Calu3 (cell line): ENCODE measurements at places on chromosomes 1 and 21. TPM values are rescaled to one million over a fixed set of nuclear protein-coding genes. Genes with fewer than 3 reads are reported as not detected.
A peak's percentile ranks its signal among the peaks of the same experiment; 100 is the strongest.

DNA sequence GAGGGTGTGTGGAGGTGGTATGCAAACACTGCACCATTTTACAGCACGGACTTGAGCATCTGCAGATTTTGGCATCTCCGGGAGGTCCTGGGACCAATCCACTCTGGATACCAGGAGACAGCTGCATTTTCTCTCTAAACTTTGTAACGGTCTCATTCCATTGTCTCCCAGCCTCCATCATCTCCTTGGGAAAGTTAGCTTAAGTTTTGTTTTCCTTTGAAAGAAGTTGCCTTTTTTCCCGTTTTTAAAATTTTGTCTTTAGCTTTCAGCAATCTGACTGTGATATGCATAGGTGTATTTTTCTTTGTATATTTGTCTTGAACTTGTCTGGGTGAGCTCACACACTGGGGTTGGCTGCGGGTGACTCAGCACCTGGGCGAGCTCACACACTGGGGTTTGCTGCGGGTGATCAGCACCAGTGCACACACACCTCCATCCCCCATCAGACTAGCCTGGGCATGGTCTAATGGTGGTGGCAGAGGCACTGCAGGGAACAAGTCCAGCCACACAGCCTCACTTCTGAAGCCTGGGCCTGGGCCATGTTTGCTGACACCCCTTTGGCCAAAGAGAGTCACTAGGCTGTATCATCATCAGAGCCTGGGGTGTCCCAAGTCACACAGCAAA is 32.1 kb upstream of the COL18A1 start:
- peak; percentile 23 for DNase-seq

DNA sequence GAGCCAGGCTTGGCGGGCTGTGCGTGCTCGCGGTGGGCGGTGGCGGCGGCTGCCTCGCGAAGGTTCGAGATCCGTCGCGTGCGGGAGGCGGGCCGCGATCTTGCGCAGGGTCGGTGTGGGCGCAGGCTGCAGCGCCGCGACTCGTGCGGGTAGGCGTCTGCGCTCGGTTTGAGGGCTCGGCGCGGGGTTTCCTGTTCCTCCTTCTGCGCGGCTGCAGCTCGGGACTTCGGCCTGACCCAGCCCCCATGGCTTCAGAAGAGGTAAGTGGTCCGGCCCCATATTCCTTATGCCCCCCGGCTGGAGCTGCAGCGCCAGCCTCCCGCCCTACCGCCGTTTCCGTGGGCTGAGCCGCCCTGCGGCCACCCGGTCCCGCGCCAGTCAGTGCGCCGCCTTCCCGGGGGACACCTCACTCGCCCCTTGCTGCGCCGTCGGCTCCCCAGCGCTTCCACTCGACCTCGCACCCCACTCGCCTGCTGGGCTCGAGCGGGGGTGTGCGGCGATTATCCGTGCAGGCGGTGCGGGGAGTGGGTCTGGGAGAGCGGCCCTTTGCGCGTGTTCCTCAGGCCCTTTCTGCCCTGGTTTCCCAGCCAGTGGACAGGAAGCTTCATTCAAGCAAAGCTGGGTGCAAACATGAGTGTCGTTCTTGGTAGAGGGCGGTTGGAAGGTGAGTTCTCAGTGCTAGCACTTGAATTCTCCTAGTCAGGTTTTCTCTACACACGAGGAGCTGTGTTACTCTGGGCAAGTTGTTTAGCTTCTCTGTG is at the start of gene CACYBP:
Gene CACYBP, plus strand, starts transcription at position 12 of the 761 bp plus-strand sequence. Its CDS starts 234 bp downstream, at position 246.
- no peak for DNase-seq

DNA sequence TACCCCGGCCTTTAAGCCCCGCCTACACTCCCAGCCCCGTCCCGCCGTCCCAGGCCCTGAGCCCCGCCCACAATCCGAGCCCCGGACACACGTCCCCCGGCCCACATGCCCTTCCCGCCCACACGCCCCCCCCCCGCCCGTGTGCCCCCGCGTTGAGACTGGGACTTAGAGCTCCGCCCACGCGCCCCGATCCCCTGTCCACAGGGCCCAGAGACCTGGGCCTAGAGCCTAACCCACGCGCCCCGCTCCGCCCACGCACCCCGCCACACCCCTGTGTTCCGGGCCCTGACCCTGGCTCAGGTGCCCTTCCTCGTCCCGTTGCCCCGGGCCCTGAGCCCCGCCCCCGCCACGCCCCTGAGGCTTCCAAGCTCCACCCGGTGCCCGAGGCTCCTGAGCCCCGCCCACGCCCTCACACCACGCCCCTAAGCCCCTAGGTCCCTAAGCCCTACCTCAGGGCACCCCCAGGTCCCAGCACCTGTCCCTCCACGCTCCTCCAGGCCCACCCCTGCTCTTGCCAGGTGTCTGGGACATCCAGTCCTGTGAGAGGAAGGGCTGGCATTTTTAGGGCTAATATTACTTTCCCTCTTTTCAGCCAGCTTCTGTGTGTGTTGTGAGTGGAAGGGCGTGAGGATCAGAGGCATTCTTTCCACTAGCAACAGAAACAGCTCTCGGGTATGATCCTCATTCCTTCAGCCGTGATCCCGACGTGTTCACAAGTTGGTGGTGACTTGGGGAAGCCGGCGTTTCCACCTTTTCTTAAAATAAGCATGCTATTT is 552 bp upstream of the GPR157 start:
- DNase-seq, result peak; percentile 88

GRCh38 chr1:85445906-85446305 is 19.1 kb downstream of the DDAH1 start:
- DNase-seq, result no peak

Gene LORICRIN
- total RNA-seq, result not detected in 2 replicates

DNA sequence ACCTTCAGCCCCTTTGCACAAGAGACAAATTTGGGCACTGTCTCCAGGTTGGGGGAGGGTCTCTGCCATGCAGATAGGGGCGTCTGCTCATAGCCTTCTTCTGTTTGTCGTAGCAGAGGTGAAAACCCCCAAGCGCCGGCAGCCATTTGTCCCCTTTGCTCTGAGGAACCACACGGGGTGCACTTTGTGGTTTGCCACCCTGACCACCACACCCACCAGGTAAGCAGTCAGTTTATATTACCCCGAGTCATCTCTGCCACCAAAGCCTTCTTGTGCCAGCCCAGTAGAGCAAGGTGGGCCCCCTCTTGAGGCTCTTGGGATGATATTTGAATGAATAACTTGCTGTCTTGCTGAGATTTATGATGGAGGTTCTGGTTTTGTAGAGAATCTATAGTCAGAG is 111.8 kb downstream of the VPS13D start:
- no peak for DNase-seq

- no peak for DNase-seq
These were observed 16.6 kb upstream of the DISP3 start for GRCh38 chr1:11462224-11462923.

DNA sequence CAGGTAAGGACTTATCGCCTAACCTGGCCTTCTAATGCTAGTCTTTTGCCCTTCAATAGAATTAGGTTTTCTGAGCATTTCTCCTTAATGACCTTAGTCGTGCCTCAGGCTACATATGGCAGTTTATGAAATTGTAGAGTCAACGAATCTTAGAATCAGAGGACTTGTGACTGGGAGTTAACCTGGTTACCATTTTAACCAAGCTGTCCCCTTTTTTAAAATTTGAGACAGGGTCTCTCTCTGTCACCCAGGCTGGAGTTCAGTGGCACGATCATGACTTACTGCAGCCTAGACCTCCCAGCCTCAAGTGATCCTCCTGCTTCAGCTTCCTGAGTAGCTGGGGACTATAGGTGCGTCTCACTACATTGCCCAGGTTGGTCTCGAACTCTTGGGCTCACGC is 53.5 kb upstream of the DMRTB1 start:
- no peak for DNase-seq

DNA sequence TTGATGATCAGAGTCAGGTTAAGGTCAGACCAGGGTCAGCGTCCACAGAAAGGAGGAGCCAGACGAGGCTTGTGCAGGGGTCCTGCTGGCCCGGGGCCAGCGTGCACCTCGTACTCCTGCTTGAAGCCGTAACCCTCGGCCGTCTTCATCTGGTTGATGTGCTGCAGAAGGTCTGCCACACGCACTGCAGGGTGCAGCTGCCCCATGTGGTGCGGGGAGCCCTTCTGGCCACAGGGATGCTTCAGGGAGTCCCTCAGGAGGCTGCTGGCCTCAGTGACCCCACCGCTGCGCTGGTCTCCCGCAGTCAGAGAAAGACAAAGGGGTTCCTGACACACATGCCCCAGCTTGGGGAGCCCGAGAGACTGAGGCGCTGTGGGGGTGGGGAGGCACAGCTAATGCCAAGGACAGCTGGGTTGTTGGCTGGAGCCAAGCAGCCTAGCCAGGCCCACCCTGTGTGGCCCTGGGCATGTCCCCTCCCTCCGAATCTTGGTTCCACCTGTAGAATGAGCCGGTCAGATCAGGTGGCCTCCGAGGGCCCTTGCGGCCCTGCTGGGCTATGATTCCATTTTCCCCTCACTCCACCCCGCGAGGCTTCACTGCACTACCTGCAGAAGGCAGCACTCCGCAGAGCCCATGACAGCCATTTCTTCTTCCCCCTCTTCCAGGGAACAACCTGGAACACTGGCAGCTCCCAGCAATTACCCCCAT is 251.9 kb downstream of the PTPRU start:
- no peak for DNase-seq

DNA sequence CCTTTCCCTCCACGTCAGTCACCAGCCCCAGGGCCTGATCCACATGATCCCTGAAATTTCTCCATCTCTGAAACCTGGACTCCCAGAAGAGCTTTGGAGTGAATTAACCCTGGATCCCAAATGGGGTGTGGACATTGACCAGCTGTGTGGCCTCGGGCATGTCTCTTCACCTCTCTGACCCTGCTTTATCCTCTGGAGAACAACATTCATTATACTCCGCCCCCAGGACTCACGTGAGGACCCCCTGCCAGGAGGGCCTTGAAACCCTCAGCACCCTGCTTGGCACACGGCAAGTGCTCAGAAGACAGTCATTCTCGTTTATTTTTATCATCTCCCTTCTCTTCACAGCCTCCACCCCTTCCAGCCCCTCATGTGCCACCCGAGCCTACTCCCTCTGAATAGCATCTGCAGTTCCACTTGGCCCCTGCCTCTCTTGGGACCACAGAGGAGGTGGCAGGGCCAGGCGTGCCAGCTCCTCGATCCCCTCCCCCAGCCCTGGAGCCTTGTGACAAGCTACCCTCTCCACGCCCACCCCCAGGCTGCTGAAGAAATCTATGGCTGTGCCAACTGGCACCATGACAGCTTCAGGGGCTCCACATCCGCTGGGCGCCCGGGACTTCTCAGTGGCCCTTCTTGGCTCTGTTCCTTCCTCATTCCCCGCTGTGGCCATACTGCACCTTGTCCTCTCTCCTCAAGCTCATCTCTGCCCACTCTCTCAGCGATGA is 18.0 kb downstream of the ADGRB2 start:
- DNase-seq, result no peak

Gene OVAAL
- not detected in 2 replicates for total RNA-seq

Gene RGS1
- not detected in 2 replicates for total RNA-seq

DNA sequence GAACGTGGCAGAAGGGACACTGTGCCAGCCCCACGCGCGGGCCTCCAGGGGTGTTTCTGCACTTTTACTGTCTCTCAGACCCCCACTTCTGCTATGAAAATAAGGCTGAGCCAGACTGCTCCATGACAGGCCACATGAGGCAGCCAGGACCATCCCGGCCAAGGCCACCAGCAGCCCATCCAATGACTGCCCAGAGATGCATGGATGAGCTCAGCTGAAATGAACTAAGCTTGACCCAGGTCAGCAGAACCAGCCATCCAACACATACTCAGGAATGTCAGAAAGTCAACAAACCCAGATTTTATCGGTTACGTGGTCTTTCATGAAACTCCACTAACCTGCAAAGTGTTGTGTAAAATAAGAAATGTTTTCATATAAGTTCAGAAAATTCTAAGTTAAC is 51.2 kb downstream of the CCDC185 start:
- no peak for DNase-seq

- DNase-seq, result peak; percentile 2
These were observed 260.0 kb upstream of the BEND5 start for GRCh38 chr1:49036700-49037099.

Gene PPM1J
- total RNA-seq, result 1.3 and 2.2 TPM in 2 replicates

GRCh38 chr1:96482616-96483015 is 239.0 kb upstream of the PTBP2 start:
- no peak for DNase-seq

Gene KANK4
- total RNA-seq, result not detected in 2 replicates

GRCh38 chr1:81605023-81605422 is 195.7 kb upstream of the ADGRL2 start:
- DNase-seq, result no peak

GRCh38 chr1:21814241-21814918 is 2.3 kb downstream of the LDLRAD2 start:
- no peak for DNase-seq

- no peak for DNase-seq
These were observed 135.4 kb downstream of the NTNG1 start for GRCh38 chr1:107276247-107276646.

DNA sequence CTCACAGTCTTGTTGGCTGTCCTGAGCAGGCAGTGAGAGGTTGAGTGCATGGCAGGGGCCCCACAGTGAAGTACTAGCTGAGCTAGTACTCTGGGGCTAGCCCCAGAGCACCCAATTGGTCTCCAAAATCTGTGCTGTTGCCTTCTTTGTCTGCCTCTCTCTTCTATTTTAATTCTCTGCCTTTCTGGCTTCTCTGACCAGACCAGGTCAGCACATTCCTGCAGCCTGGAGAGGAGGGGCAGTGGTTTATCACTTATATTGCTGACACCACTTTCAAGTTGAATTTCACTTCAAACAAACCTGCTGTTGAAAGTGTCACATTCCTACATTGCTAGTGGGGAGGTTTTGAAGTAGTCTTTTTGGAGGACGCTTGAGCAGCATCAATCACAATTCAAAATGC is 628.7 kb downstream of the PTPRU start:
- DNase-seq, result no peak

- no peak for DNase-seq
These were observed 187.2 kb upstream of the FOXD3 start for GRCh38 chr1:63135174-63135512.

Gene RAVER2
- 10.3 and 12.8 TPM in 2 replicates for total RNA-seq

DNA sequence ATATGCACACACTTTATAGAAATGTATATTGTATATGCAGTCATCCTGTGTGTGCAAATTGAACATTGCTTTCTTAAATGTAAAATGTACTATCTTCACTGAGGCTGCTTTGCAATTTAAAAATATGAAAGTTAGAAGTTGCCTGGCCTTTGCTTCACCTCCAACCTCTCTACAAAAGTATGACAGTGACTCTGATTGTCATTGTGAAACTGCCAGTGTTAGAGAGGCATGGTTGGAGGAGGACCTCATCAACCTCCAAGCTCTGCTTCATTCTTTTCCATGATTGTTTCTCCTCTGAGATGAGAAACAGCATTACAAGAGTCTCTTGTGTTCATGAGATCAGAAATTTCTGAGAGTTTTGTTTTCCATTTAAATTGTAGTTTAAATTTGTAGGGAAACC is 185.5 kb downstream of the ZC3H11B start:
- no peak for DNase-seq

GRCh38 chr1:143735764-143736461 is 235.9 kb downstream of the FAM72C start:
- DNase-seq, result peak; percentile 59

- no peak for DNase-seq
These were observed 7.1 kb upstream of the TNR start for GRCh38 chr1:175750366-175751071.

DNA sequence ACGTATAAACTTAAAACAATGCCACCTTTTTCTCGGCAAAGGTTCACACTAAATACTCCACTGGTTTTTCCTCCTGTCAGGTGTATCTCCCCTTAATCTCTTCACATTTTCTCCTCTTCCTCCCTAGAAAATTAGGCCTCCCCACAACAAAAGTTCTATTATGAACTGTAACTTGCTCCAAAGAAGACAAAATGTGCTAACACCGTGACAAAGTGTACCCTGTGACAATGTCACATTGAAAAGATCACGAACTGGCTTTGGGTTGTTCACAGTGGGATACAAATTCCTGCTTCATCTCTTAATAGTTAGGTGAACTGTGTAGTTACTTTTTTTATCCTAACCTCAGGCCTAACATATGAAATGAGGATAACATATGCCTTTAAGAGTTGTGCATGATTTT is 6.0 kb downstream of the NUCKS1 start:
- DNase-seq, result no peak

Gene LCE1F
- not detected in 2 replicates for total RNA-seq

Gene PRR9
- not detected in 2 replicates for total RNA-seq
